ENCODE measurements at places on chromosomes 5 and 9.
A peak's percentile ranks its signal among the peaks of the same experiment; 100 is the strongest.

DNA sequence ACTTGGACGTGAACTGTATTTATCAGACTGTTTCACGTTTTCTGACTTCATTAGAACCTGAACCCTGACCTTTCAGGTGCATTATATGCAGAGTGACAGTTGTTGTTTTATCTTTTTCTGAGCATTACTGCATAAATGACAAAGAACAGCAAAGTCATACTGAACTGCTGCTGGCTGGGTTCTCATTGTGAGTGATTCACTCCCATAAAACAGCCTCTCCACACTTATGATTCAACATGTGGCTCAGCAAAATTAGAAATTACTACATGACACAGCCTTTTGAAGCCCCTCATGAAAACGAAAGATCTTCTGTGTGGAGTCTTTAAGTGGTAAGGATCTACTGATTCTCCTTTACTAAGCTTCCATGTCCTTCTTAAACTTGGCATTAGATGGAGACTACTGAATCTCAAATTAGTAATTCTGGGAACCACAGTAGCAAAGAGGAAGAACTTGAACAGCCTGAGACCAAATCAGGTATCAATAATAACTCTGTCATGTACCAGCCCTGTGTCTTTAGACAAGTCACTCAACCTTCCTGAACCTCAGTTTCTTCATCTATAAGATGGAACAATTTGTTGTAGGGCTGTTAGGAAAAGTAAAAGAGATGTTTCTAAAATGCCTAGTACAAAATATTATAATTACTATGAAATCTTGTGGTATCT is 172.3 kb upstream of the GNA14 start:
- DNase-seq = no peak

DNA sequence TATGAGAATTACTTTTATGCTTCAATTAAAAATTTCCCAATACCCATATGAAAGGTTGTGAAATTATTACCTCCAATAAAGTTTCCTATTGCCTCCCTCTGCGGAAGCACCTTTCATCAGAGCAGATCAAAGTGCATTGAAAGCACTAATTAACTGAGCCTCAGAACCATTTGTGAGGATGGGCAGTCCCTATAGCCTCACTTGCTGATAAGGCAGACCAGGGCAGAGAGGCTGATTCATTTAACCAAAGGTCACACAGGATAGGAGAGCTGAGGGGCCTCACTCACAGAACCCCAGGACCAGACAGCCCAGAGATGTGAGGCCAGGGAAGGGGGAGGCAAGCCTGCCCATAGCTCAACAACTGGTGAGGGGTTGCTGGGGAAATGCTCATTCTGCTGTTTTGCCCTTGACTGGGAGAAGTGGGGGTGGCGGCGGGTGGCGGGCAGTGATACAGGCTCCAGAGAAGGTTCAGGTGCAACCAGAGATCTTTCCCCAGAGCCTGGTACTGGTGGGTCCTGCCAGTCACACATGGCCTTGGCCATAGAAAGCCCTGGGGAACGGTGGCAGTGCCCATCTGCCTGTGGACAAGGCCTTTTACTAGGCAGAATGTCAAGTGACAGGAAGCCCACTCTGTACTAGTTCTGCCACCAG is 57.9 kb downstream of the MACROH2A1 start:
- no peak for DNase-seq

GRCh38 chr9:75027187-75028107 is 646 bp downstream of the CARNMT1 start:
- DNase-seq = no peak

DNA sequence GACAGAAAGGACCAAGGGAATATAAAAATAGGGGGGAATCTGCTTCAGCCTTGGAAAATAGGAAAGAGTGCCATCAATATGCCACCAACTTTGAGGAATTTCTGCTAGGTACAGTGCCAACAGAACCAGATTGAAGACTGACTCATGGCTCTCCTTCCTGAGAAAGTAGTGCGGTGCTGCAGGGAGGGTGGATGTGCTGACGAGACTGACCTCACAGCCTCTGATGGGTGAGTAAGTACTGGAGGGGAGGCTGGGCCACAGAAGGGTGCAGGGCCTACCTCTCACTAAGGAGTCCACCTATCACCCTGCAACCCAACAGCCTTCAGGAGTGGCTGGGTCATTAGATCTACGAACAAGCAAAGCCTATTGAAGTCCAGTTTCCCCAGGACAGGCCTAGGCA is 187.6 kb downstream of the GABBR2 start:
- DNase-seq = no peak

DNA sequence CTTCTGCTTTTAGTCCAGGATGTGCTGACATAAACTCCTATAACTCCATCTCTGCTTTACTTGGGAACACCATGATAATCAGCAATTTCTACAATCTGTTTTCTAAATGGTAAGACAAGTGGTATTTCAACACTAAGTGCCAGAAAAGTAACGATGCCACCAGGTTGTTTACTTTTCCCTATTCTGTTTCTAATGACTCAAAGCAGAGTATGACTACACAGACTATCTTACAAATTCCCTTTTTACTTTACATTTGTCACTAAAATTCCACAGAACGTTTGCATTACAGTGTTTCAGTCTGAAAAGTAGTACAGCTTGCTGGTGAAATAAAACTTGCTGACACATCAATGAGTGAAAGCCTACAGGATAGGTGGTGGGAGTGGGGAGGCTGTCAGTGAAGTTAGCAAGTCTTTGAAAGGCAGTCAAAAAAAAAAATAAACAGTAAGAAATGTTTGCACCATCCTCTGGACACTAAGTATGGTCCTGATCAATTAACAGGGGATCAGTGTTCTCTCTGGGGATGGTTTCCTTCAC is 186.5 kb downstream of the LURAP1L start:
- no peak for DNase-seq

- DNase-seq = no peak
Measured at GRCh38 chr9:33378121-33378795, 24.1 kb downstream of the AQP7 start.

DNA sequence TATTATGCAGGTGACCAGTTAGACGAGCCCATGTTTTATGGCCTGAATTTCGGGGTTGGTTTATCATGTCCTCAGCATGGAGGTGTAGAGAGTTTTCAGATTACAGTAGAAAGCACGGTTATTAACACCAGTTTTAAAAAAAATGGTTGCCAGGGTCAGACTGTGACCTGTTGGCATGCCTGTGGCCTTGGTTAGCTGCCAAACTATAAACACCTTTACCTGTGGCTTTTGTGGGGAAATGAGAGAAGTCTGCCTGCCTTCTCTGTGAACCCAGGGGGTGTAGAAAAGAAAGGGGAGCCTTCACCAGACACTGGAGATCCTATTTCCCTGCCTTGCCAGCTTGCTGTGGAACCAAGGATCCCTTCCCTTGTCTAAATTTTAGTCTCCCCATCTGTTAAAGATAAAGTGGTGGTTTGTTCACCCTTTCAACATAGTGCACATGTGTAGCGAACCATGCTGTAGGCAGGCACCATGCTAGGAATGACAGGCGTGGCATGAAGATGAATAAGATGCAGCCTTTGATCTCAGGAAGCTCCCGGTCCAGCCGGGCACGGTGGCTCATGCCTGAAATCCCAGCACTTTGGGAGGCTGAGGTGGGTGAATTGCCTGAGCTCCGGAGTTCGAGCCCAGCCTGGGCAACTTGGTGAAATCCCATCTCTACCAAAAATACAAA is 6.1 kb upstream of the PHF19 start:
- DNase-seq = no peak

DNA sequence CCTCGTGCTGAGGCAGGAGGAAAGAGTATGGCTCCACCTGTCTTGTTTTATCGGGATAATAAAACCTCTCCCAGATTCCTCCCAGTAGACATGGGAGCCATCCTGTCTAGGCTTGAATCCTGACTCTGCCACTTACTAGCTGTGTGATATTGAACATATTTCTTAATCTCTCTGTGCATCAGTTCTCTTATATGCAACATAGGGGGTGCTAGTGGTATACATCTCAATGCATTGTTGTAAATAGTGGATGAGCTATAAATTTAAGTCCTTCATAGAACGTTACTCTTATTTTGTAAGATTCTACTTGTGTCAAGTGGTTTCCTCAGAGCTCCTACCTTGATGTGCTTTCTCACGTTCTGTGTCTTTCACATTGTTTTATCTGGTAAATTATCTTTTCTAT is 417.7 kb upstream of the POU5F2 start:
- no peak for DNase-seq

DNA sequence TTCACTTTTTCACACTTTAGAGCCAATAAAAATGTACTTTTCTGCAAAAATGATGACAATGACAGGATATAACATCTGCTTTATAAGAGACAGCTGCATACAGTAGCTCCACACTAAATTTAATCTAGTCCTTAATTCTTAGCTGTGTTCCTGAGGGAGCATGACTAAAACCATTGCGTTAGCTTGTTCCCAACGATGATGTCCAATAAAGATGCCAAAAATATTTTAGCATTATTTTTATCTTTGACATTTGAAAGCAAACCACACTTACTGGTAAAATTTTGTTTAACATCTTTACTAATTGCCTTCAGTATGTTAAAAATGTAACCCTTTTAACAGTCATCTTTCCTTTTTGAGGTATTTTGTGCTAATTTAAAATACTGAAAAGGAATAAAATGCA is 382.7 kb downstream of the CHSY3 start:
- no peak for DNase-seq

DNA sequence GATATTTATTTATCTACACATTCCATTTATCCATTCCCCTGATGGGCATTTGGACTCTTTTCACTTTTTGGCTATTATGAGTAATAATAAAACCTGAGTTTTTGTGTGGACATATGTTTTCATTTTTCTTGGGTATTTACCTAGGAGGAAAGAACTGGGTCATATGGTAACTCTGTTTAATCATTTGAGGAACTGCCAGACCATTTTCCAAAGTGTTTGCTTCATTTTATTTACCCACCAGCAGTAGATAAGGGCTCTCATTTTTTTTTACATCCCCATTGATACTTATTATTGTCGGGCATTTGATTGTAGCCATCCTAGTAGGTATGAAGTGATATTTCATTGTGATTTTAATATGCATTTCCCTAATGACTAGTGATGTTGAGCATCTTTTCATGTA is 7.7 kb upstream of the PTPDC1 start:
- peak; percentile 60 for DNase-seq

DNA sequence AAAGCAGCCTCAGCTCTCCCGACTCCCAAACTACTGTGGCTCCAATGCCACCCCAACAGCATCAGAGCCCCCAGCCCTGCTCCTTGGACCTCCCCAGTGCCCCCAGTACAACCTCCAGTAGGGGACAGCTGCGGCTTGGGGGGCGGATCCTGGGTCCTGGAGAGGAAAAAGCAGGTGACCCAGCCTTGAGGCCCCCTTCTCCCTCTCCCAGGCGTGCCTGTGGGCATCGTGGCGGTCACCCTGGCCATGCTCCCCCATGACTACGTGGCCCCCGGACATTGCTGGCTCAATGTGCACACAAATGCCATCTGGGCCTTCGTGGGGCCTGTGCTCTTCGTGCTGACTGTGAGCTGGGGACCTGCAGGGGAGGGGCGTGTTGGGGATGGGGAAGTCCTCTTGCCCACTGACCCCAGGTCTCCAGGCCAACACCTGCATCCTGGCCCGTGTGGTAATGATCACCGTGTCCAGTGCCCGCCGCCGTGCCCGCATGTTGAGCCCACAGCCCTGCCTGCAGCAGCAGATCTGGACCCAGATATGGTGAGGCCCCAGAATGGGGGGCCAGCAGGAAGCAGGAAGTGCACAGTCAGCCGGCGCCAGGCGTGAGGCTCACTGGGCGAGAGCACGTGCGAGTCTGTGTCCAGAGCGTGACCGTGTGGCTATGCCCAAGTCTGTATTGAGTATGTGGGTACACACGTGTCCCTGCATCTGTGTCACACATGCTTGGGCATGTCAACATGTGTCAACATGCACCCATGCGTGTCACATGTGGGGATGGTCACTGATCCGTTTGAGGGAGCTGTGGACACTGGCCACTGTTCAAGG is 19.0 kb downstream of the ADGRD2 start:
- DNase-seq = no peak

- DNase-seq = no peak
Measured at GRCh38 chr5:163878490-163878889, 373.1 kb downstream of the MAT2B start.

DNA sequence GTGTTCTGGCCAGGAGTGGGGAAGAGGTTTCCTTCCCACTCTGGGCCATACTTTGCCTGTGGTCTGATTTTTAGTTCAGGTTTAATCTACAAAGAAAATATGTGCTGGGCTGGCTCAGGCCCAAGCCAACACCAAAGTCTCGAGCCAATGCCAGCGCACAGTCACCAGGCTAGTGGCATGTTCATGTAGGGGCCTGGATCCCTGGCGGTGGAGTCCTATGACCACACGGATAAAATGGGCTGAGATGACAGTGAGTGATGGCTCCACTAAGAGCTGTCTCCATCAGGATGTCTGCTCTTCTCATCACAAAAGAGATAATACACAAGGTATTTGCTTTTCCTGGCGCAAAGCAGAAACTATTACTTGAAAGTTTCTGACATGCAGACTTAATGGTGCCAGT is 92.9 kb upstream of the PTPN3 start:
- peak; percentile 47 for DNase-seq

GRCh38 chr5:148965511-148966265 is 97.2 kb downstream of the SH3TC2 start:
- no peak for DNase-seq

- no peak for DNase-seq
Measured at GRCh38 chr5:133525126-133525525, 87.2 kb downstream of the FSTL4 start.

DNA sequence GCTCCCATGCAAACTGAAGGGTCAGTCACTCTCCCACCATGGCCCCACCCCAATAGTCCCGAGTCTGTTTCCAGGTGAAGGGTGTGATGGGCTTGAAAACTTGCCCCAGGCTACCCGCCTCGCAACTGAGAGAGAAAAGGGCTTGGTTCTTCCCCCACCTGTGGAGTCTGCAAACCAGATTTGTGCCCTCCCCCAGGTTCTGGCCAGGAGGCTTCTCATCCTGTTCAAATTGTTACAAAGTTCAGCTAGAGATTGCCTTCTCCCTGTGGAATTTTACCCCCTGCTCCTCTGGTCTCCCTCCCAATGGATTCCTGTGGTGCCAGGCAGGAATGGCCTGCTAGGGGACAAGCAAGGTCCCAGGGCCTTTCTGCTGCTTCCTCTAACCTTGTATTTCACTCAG is 93.1 kb upstream of the ACO1 start:
- DNase-seq = no peak

DNA sequence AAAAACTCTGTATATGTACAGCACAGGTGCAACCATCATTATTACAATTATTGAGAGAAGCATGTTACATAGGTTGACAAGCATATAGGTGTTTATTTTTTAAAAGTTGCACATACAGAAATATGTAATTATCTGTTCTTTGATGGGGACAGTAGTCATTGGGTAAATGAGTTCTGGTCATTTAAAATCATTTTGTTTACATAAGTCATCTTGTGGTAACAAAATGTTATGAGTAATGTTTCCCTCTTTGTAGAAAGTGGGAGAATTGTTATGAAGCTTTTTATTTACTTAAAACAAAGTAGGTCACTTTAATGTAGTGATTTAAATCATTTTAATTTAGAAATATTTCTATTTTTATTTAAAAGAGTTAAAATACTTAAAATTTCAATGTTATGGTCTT is 33.8 kb upstream of the FBXL17 start:
- no peak for DNase-seq

- no peak for DNase-seq
Measured at GRCh38 chr9:114248299-114248707, 74.6 kb upstream of the ORM1 start.

Measured in NCI-H2029 (cell line).